ENCODE measurements at places on chromosomes 1 and 21.
A peak's percentile ranks its signal among the peaks of the same experiment; 100 is the strongest.

GRCh38 chr1:25062621-25063255 is 132.7 kb upstream of the RUNX3 start:
- peak; percentile 33 for DNase-seq

- no peak for DNase-seq
Observed at GRCh38 chr1:54238353-54239034, 38.5 kb downstream of the MRPL37 start.

DNA sequence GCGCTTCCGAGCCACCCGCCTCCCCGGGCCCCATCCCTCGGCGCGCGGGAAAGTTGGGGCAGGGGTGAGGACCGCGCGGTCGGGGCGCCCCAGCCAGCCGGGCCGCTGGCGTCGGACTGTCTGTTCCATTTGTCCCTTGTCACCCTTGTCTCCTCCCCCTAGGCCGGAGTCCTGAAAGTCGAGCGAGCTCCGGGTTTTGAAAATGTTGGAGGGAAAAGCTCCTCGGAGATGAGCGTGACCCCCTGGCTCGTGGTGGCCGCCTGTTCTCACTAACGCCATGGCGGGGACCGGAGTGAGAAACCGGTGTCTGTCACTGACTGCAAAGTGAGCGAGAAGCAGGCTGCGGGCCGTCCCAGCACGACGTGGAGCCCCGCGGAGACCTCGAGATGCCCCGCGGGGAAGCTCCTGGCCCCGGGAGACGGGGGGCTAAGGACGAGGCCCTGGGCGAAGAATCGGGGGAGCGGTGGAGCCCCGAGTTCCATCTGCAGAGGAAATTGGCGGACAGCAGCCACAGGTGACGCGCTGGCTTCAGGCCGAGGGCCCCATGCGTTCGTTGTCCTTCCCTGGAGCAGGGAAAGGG is 491 bp downstream of the PER3 start:
- no peak for DNase-seq

DNA sequence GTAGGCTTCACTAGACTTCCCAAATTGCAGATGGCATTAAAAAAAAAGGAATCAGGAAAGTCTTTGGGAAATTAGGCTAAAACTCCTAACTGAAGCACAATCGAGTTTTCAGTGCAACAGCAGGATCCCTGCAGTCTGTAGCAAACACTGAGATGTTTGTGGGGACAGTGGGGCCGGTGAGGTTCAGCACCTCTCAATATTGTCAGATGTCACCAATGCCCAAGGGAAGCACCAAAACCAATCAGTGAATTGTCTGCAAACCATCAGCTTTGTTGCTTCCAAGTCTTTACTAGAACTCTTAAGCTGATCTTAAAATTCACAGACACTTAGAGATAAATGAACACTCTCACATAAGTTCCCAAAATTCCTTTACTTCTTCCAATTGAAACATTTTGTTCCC is 2.6 kb downstream of the ERG start:
- no peak for DNase-seq

GRCh38 chr1:189269011-189269410 is 1208.7 kb downstream of the BRINP3 start:
- DNase-seq: no peak

Data from cardiac septum (tissue), 1 donor.